ENCODE measurements at places on chromosomes 4 and X. TPM values are rescaled to one million over a fixed set of nuclear protein-coding genes. Genes with fewer than 3 reads are reported as not detected.

KLHL4 gene
- total RNA-seq, result 2.1 TPM

TCEAL9 gene
- total RNA-seq, result 40.8 TPM

- DNase-seq, result no peak
- H3K4me1 ChIP-seq, result no peaks in the 10 kb centered on the region
- H3K36me3 ChIP-seq, result no peaks in the 10 kb centered on the region
- H3K27me3 ChIP-seq, result no peaks in the 10 kb centered on the region
These were observed 39.9 kb downstream of the ADGRA3 start for GRCh38 chr4:22476011-22476410.

PGAM4 gene
- total RNA-seq, result not detected

GRCh38 chr4:124846306-124846705 is 133.8 kb upstream of the ANKRD50 start:
- no peak overlapping the region for H3K4me3 ChIP-seq
- H3K4me1 ChIP-seq, result no peaks in the 10 kb centered on the region
- no peaks in the 10 kb centered on the region for H3K36me3 ChIP-seq
- DNase-seq, result no peak

ANOS1 gene
- 2.3 TPM for total RNA-seq

GRCh38 chrX:150899191-150899757 is 806 bp upstream of the CD99L2 start:
- H3K4me1 ChIP-seq, result no peaks in the 10 kb centered on the region
- no peak overlapping the region for H3K27ac ChIP-seq
- peak overlapping the region; percentile 60 for H3K4me3 ChIP-seq
- H3K36me3 ChIP-seq, result no peaks in the 10 kb centered on the region
- DNase-seq, result peak; percentile 52

DNA sequence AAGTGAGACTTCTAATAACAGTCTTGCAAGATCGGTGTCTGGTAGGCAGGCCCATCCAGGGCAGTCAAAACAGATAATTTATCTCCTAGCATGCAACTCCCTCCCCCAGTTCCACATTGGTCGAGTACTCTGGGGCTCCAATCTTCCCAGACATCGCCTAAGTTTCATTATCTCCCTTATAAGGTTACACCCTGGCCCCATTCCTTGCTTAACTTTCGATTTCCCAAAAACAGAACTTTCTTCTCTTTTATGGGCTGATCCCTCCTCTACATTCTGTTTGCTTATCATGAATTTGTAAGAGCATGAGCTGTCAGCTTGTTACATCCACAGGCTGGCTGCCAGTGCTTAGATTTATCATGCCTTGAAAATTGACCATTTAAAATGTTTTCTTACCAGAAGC is 471.3 kb downstream of the TECRL start:
- no peaks in the 10 kb centered on the region for H3K27me3 ChIP-seq
- no peak overlapping the region for H3K4me3 ChIP-seq
- peak; percentile 37 for DNase-seq

GRCh38 chr4:169121861-169122382 is 111.9 kb upstream of the CBR4 start:
- peaks cover 22% of the 10 kb centered on the region for H3K36me3 ChIP-seq
- H3K4me3 ChIP-seq, result peak overlapping the region; percentile 36
- DNase-seq, result peak; percentile 74
- H3K4me1 ChIP-seq, result peaks cover 7% of the 10 kb centered on the region

FUNDC1 gene
- 17.0 TPM for total RNA-seq

NDST3 gene
- total RNA-seq, result 0.09 TPM

PF4V1 gene
- total RNA-seq, result 1.0 TPM

TMEM156 gene
- total RNA-seq, result 3.5 TPM

- H3K27me3 ChIP-seq, result no peaks in the 10 kb centered on the region
- H3K36me3 ChIP-seq, result peaks cover 3% of the 10 kb centered on the region
- H3K4me3 ChIP-seq, result no peak overlapping the region
- no peak for DNase-seq
These were observed 85.0 kb downstream of the ALPK1 start for GRCh38 chr4:112381996-112382692.

- DNase-seq, result no peak
- H3K27ac ChIP-seq, result no peak overlapping the region
- no peaks in the 10 kb centered on the region for H3K27me3 ChIP-seq
These were observed 22.4 kb downstream of the GPM6A start for GRCh38 chr4:175789647-175790046.

- no peaks in the 10 kb centered on the region for H3K27me3 ChIP-seq
- H3K4me1 ChIP-seq, result no peaks in the 10 kb centered on the region
- no peak for DNase-seq
- H3K4me3 ChIP-seq, result no peak overlapping the region
- no peak overlapping the region for H3K27ac ChIP-seq
These were observed 433.2 kb downstream of the STIM2 start for GRCh38 chr4:27293831-27294230.

EPHA5 gene
- total RNA-seq, result 0.22 TPM

GRCh38 chrX:23656684-23657083 is 10.6 kb upstream of the PRDX4 start:
- no peak for DNase-seq
- H3K27ac ChIP-seq, result no peak overlapping the region
- no peaks in the 10 kb centered on the region for H3K4me1 ChIP-seq
- no peak overlapping the region for H3K4me3 ChIP-seq
- peaks cover 3% of the 10 kb centered on the region for H3K27me3 ChIP-seq

GRCh38 chr4:102285831-102286230 is 59.5 kb downstream of the SLC39A8 start:
- no peaks in the 10 kb centered on the region for H3K36me3 ChIP-seq
- no peak overlapping the region for H3K27ac ChIP-seq
- no peak for DNase-seq
- no peaks in the 10 kb centered on the region for H3K4me1 ChIP-seq
- H3K27me3 ChIP-seq, result no peaks in the 10 kb centered on the region

GRCh38 chr4:978957-979701 is 5.8 kb upstream of the DGKQ start:
- no peak overlapping the region for H3K4me3 ChIP-seq
- no peaks in the 10 kb centered on the region for H3K27me3 ChIP-seq
- no peaks in the 10 kb centered on the region for H3K4me1 ChIP-seq
- DNase-seq, result no peak
- no peaks in the 10 kb centered on the region for H3K36me3 ChIP-seq

ZCCHC13 gene
- not detected for total RNA-seq

DNA sequence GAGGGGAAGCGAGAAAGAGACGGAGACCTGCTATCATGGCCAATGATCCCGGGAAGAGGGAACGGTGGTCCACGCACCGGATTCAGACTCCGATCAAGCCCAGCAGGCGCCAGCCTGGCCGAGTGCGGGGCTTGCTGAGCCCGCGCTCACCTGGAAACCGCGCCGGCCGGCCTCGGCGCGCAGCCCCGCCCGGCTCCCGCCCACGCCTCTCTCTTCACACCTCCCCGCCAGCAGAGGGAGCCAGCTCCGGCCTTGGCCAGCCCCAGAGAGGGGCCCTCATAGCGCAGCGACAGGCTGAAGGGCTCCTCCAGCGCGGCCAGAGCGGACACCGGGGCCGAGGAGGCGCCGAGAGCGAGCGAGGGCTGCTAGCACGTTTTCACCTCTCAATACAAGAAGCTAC is 36.8 kb upstream of the SPANXN2 start:
- H3K4me1 ChIP-seq, result no peaks in the 10 kb centered on the region
- no peak overlapping the region for H3K4me3 ChIP-seq
- no peak overlapping the region for H3K27ac ChIP-seq
- H3K36me3 ChIP-seq, result no peaks in the 10 kb centered on the region
- H3K27me3 ChIP-seq, result no peaks in the 10 kb centered on the region
- peak; percentile 65 for DNase-seq

DNA sequence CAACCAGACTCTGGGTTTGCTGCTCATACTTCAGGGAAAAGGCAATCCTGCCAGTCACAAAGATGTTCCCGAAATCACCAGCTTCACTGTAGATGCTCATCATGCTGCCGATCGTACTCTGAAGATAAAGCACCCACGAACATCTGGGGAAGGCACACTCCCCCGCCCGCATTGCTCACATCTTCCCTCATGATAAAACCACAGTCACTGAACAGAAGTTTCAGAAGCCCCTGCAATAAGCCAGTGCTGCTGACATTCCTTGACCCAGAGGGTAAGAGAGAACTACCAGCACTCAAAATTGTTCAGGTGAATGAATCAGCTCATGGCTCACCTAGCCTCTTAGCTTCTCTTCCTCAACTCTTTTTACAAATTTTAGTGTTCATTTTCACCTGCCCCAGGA is 43.1 kb downstream of the SRPX2 start:
- no peak for DNase-seq
- no peaks in the 10 kb centered on the region for H3K4me1 ChIP-seq
- H3K27me3 ChIP-seq, result peaks cover 4% of the 10 kb centered on the region
- H3K4me3 ChIP-seq, result no peak overlapping the region
- H3K36me3 ChIP-seq, result no peaks in the 10 kb centered on the region
- H3K27ac ChIP-seq, result no peak overlapping the region
